Heart left ventricle (tissue), 16 donors: ENCODE measurements at places on chromosomes 7 and 10. TPM values are rescaled to one million over a fixed set of nuclear protein-coding genes. Genes with fewer than 3 reads are reported as not detected.

The COL13A1 gene
- polyA plus RNA-seq = 2.0 TPM

The PPP1R17 gene
- polyA plus RNA-seq = not detected

The SPACDR gene
- polyA plus RNA-seq = 0.78 TPM

The TAS2R4 gene
- polyA plus RNA-seq = 0.11 TPM

The COL17A1 gene
- 0.37 TPM for polyA plus RNA-seq

The TNS3 gene
- 10.1 TPM for polyA plus RNA-seq

The IFIT1B gene
- polyA plus RNA-seq = not detected

The BTBD16 gene
- not detected for polyA plus RNA-seq

The DOCK1 gene
- 5.0 TPM for polyA plus RNA-seq

GRCh38 chr7:112580717-112581435 lies 100.1 kb downstream of the LSMEM1 start:
- H3K36me3 ChIP-seq = no peaks in the 10 kb centered on the region
- DNase-seq = no peak
- no peak overlapping the region for H3K27ac ChIP-seq
- H3K4me3 ChIP-seq = no peak overlapping the region

GRCh38 chr10:49183596-49184542 lies 4.3 kb downstream of the TMEM273 start:
- no peaks in the 10 kb centered on the region for H3K36me3 ChIP-seq
- H3K4me3 ChIP-seq = peak overlapping the region; percentile 15
- peaks cover 7% of the 10 kb centered on the region for H3K4me1 ChIP-seq
- DNase-seq = no peak
- H3K27ac ChIP-seq = no peak overlapping the region
- no peaks in the 10 kb centered on the region for H3K27me3 ChIP-seq

DNA sequence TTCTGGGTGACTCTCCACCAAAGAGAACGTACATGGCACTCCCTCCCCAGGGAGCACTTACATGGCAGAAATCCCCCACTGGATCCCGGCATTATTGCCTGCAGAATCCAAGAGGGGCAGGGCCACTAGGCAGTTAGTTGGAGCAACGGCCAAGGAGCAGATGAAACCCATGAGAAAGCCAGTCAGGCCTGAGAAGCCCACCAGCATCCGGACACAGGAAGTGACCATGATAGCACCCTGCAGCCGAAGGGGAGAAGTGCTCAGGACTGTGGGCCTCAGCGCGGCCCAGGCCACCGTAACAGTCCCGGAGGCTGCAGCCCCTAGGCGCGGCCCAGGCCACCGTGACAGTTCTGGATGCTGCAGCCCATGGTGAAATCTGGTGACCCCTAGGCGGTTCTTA lies 43.5 kb downstream of the STRA8 start:
- H3K27ac ChIP-seq = no peak overlapping the region
- H3K36me3 ChIP-seq = no peaks in the 10 kb centered on the region
- no peaks in the 10 kb centered on the region for H3K27me3 ChIP-seq
- no peak for DNase-seq
- H3K4me1 ChIP-seq = no peaks in the 10 kb centered on the region

GRCh38 chr10:926075-926698 lies 5.3 kb downstream of the LARP4B start:
- H3K4me3 ChIP-seq = no peak overlapping the region
- peaks cover 9% of the 10 kb centered on the region for H3K36me3 ChIP-seq
- DNase-seq = no peak
- no peak overlapping the region for H3K27ac ChIP-seq

DNA sequence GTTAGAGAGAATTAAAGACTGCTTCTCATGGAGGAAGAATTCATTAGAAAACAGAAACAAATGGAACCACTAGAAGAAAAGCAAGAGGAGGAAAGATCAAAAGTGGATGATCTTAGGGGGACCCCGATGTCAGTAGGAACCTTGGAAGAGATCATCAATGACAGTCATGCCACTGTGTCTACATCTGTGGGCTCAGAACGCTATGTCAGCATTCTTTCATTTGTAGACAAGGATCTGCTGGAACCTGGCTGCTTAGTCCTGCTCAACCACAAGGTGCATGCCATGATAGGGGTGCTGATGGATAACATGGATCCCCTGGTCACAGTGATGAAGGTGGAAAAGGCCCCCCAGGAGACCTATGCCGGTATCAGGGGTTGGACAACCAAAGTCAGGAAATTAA lies 154.4 kb upstream of the CHRM2 start:
- no peak overlapping the region for H3K27ac ChIP-seq
- H3K27me3 ChIP-seq = no peaks in the 10 kb centered on the region
- no peaks in the 10 kb centered on the region for H3K36me3 ChIP-seq
- H3K4me3 ChIP-seq = no peak overlapping the region
- DNase-seq = no peak

DNA sequence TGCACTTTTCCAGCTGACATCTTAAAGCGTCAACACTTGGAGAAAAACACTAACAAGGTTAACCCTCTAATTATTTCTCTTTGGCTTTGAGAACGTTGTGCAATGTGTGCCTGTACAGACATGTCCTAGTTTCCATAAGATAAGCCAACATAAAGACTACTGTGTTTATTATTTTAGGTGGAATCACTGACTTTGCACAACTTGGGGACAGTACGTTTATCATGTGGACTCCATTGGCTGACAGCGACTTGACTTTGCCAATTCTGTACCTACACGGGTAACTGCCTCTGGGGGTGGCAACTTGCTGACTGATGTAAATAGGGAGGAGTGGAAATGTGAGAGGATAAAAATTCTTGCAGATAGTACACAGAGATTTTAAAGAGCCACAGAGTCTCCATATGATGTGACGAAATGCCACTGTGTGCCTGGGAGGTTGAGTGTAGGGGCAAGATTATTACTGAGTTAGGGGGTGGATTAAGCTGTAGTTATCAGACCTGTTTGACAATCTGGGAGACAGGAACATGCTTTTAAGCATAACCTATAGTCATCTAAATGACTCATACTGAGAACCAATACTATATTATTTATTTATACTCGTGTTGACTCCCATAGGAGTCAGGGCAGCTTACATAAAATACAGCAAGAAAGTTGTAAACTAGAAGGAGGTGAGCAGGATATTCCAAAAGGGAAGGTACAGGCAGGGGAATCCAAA lies 21.0 kb downstream of the SLC13A4 start:
- no peaks in the 10 kb centered on the region for H3K27me3 ChIP-seq
- H3K36me3 ChIP-seq = no peaks in the 10 kb centered on the region
- H3K4me1 ChIP-seq = peaks cover 1% of the 10 kb centered on the region
- no peak overlapping the region for H3K4me3 ChIP-seq
- no peak for DNase-seq
- H3K27ac ChIP-seq = no peak overlapping the region

DNA sequence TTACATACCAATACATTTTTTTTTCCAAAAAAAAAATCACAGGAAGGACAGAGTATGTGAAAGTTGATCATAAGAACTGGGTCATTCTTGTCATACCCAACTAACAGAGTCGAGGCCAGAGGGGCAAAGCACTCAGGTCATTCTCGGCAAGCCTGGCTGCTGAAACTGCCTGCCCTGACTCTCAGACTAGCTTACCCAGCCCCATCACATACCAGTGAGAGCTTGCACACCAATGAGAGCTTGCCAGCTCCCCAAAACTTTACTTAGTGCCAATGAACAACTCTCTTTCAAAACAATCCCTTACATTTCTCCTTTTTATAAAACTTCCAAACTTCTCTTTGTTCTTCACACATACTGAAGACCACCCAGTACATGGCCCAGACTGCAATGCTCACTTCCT lies 48.9 kb downstream of the VOPP1 start:
- H3K27ac ChIP-seq = no peak overlapping the region
- H3K4me1 ChIP-seq = peaks cover 20% of the 10 kb centered on the region
- no peak overlapping the region for H3K4me3 ChIP-seq
- H3K36me3 ChIP-seq = peaks cover 13% of the 10 kb centered on the region
- no peak for DNase-seq

GRCh38 chr7:17466216-17466615 lies 167.8 kb downstream of the AHR start:
- no peak for DNase-seq
- H3K4me3 ChIP-seq = peak overlapping the region; percentile 17
- H3K27ac ChIP-seq = no peak overlapping the region
- no peaks in the 10 kb centered on the region for H3K4me1 ChIP-seq
- no peaks in the 10 kb centered on the region for H3K27me3 ChIP-seq

DNA sequence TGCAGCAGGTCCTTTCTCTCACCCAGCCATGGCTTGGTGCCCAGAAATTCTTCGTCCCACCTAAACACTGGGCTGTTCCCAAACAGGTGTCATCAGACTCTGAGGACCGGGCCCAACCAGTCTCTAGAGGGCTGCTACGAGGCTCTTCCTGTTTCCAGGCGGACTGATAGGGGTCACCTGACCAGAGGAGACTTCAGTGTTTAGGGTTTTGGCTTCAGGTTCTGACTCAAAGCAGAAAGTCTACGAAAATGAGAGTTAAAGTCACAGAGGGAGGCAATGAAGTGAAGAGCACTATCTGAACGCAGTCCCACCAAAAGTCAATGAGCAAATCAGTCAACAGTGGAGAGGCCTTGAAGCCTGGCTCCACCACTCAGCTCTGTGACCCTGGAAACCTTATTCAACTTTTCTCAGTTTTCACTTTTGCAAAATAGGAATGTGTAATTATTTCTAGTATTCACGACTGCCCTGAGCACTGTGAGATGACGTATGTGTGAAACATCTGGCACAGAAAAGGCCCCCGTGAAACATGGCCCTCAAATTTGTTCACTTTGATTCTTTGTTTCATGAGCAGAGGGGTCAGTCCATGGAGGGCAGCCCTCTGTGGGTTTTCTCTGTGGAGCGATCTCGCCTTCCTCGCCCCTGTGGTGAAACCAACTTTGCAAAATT lies 189.9 kb upstream of the PDE1C start:
- H3K4me3 ChIP-seq = no peak overlapping the region
- no peak for DNase-seq
- H3K36me3 ChIP-seq = no peaks in the 10 kb centered on the region
- no peaks in the 10 kb centered on the region for H3K27me3 ChIP-seq
- H3K27ac ChIP-seq = no peak overlapping the region
- no peaks in the 10 kb centered on the region for H3K4me1 ChIP-seq

GRCh38 chr7:100247152-100247757 lies 27.5 kb downstream of the PVRIG start:
- no peaks in the 10 kb centered on the region for H3K27me3 ChIP-seq
- H3K4me3 ChIP-seq = no peak overlapping the region
- H3K4me1 ChIP-seq = peaks cover 11% of the 10 kb centered on the region
- no peak overlapping the region for H3K27ac ChIP-seq

GRCh38 chr10:79437111-79437814 lies 8.2 kb downstream of the ZCCHC24 start:
- H3K27ac ChIP-seq = peak overlapping the region; percentile 94
- no peaks in the 10 kb centered on the region for H3K27me3 ChIP-seq
- H3K4me1 ChIP-seq = peaks cover 57% of the 10 kb centered on the region
- H3K36me3 ChIP-seq = peaks cover 17% of the 10 kb centered on the region

- no peaks in the 10 kb centered on the region for H3K36me3 ChIP-seq
- H3K27me3 ChIP-seq = no peaks in the 10 kb centered on the region
- no peak for DNase-seq
- H3K4me3 ChIP-seq = no peak overlapping the region
- H3K4me1 ChIP-seq = peaks cover 10% of the 10 kb centered on the region
These were observed 303.1 kb upstream of the FZD1 start for GRCh38 chr7:90961037-90961725.

DNA sequence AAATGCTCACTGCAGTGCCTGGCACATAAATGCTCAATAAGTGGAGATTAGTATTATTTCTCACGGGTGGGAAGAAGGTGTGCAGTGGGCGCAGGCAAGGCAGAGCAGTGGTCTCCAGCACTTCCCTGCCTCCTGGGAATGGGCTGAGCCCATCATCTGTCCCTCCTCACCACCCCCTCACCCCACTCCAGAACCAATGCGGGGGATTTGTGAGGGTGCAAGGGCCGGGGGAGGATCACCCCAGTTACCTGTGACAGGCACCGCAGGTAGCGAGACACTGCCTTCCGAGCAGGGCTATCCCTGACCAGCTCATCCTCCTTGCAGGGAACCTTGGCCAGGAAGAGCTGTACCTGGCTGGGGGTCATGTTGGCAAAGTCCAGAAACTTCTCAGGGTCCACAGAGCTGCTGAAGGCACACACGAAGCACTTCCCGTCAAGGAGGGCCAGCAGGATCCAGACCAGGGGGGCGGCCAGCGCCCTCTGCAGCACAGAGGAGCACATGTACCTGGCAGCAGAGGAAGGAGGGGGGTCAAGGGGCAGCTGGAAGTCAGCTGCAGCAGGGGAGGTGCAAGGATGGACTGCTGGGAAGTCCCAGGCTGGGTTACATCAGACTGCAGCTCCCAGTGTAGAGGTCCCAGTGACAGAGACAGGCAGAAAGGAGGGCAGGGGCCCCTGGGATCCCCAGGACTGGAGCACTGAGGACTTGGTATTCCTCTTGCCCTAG lies 2.8 kb downstream of the CALHM3 start:
- no peaks in the 10 kb centered on the region for H3K4me1 ChIP-seq
- no peak for DNase-seq
- no peaks in the 10 kb centered on the region for H3K36me3 ChIP-seq

GRCh38 chr7:100035876-100036275 lies 13.7 kb upstream of the ZSCAN21 start:
- H3K27ac ChIP-seq = no peak overlapping the region
- no peak for DNase-seq
- H3K36me3 ChIP-seq = peaks cover 26% of the 10 kb centered on the region
- no peaks in the 10 kb centered on the region for H3K4me1 ChIP-seq

DNA sequence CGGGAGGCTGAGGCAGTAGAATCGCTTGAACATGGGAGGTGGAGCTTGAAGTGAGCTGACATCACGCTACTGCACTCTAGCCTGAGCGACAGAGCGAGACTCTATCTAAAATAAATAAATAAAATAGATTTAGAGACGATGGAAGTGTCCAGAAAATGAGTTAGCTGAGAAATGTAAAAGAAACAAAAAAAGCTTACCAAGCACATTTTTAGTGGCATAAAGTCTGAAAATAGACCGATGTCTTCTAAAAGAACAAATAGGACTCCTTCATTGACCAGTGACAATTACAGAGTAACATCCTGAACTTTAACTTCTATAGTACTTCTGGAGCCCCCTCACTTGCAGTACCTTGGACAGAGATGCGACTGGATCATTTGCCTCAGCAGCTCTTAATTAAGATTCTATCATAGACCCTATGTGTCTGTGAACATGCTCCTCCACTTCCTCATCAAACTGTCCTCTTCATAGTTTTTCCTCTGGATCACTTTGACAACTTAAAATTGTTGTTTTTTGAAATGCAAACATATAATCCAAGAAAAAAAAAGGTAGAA lies 25.2 kb upstream of the SRPK2 start:
- H3K27me3 ChIP-seq = no peaks in the 10 kb centered on the region
- DNase-seq = no peak
- no peak overlapping the region for H3K4me3 ChIP-seq
- no peak overlapping the region for H3K27ac ChIP-seq
- no peaks in the 10 kb centered on the region for H3K4me1 ChIP-seq
- no peaks in the 10 kb centered on the region for H3K36me3 ChIP-seq

- no peak overlapping the region for H3K27ac ChIP-seq
- peaks cover 50% of the 10 kb centered on the region for H3K36me3 ChIP-seq
- DNase-seq = no peak
- H3K27me3 ChIP-seq = no peaks in the 10 kb centered on the region
These were observed 10.1 kb downstream of the FZD9 start for GRCh38 chr7:73443548-73444255.

DNA sequence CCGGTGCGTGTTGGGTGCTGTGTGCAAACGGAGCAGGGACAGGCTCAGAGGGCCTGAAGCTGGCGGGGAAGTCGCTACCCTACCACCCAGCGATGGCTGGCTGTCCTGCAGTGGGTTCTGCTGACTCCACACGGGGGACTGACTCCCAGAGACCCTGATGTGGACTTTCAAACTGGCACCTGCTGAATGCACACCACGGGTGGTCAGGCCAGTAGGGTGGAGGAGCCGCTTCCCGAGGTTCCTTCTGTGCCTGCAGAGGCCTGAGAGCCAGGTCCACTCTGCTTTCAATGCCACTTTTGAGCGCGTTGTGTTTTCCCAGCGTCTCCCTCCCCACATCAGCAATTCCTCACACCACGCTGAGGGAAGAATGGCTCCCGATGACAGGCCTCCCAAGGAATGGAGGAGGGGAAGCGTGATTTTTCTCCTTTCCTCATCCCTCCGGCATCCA lies 135.3 kb downstream of the ADARB2 start:
- H3K27me3 ChIP-seq = peaks cover 10% of the 10 kb centered on the region
- no peak overlapping the region for H3K4me3 ChIP-seq
- H3K27ac ChIP-seq = no peak overlapping the region
